ENCODE measurements at places on chromosomes 2 and 18.

DNA sequence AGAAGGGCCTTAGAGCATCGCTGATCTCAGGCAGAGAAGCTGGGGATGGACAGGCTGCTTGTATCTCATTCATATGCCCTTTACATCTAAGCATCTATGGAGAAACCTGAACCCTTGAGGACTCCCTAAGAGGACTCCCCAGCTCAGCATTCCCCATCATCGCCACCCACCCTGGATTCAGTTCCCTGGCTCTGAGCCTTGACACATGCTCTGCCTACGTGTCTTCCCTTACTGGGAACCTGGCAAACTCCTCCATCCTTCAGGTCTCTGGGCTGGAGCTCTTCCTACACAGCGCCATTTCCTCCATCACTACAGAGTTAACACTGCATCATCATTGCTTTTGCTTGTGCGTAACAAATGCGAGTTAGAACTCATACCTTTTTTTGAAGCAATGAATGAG is 31.2 kb upstream of the OTOF start:
- DNase-seq, result no peak

- DNase-seq, result no peak
Measured at GRCh38 chr2:191257934-191258333, 12.7 kb downstream of the MYO1B start.

- DNase-seq, result no peak
Measured at GRCh38 chr2:217937446-217937845, 65.3 kb downstream of the TNS1 start.

DNA sequence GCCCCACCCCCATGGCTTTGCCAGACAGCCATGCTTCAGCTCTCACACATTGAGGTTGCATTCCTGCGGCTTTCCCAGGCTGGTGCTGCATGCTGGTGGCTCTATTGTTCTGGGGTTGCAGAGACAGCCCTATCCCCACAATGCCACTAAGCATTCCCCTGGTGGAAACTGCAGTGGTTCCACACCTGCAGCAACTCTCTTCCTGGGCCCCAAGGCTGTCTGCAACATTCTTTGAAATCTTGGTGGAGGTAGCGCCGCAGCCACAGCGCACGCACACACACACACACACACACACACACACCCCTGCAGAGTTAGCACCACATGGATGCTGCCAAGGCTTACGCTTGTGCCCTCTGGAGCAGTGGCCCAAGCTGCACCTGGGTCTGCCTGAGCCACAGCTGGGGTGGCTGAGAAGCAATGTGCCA is 21.4 kb downstream of the SFXN5 start:
- peak; percentile 20 for DNase-seq

- no peak for DNase-seq
Measured at GRCh38 chr2:7592618-7593140, 675.5 kb downstream of the RNF144A start.

GRCh38 chr2:120531863-120532600 is 186.1 kb downstream of the INHBB start:
- peak; percentile 84 for DNase-seq

DNA sequence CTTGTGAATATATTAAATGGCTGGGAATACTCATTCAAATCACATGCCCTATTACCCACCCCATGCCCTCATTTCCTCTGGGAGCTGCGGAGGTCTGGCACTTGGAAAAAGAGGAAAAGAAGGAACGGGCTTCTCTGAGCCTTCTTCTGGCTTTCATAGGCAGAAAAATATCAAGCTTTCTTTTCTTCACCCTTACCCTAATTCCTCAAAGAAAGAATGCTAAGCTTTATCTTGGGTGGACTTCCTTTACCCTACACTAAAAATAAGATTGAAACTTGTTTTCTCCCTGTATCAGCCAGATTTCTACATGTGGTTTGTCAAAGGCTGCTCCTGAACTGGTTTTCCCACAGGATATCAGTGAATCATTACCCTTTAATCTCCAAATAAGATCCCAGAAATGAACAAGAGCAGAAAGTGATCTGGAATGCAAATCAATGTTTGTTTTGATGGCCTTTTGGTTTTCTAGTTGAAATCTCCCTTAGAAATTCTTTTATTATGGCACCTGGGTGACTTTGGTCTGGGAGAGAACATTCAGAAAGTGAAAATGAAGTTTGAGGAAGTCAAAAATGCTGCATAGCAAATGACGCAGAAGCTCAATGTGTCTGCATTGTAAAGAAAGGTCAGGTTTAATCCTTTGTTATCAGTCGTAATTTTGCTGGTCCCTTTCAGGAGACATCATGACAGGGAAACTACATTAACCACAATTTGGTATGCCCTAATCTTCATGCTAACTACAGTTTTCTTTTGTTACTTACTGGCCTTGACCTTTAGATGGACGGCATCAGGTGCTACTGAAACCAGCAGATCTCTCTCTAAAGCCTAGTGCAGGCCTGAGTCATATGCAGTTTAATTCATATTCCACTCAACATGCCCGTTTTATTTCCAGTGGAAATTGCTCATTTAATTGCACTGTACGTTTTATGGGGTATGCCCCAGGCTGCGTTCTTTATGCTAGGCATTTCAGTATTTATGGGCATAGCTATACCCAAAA is 46.6 kb upstream of the HNRNPA3 start:
- DNase-seq, result peak; percentile 80

- peak; percentile 63 for DNase-seq
Measured at GRCh38 chr2:88671786-88672427, 19.6 kb upstream of the RPIA start.

DNA sequence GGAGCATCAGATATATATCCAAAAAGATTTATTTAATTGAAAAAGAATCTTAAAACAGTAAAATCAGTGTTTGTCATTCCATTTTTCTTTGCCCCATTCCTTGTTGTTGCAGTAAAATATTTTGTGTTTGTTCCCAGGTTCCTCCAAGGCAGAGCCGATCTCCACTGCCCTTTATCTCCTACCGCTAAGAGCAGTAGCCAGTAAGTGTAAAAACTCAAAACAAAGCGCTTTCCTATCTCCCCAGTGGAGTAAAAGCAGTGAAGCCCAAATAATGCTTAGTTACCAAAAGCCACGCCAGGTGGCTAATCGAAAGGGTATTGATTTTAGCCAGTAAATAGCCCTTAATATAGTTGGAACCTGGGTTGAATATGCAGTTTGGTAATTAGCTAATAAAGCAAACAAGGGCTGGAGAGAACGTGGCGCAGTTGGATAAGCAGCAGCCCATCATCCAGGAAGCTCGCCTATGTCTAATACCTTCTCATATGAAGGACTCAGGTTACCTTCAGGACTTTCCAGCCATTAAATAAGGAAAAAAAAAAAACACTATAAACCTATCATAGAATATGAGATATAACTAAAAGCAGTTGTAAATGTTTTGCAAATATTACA is 12.4 kb upstream of the GPD2 start:
- DNase-seq, result no peak

DNA sequence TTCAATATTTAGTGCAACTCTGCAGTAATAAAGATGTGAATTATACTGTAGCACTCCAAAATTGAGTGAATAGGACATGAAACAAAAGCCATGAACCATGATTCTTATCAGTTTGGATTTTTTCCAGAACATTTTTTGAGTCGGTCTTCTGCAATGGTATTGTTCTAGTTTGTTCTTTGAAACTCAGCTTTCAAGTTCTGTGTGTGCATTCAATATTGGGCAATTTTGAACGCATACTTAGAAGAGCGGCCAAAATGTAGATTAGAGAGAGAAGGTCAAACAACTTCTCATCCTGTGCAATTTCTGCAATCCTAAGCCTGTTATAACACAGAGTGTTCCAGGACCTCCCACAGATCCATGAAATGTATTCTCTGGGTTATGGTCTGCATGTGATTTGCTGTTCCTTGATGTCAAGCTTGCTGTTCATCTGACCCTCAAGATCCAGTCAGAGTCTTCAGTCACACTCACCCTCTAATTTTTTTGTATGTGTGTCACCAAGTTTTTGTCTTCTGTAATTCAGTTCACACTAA is 48.3 kb downstream of the TSPYL6 start:
- peak; percentile 91 for DNase-seq

DNA sequence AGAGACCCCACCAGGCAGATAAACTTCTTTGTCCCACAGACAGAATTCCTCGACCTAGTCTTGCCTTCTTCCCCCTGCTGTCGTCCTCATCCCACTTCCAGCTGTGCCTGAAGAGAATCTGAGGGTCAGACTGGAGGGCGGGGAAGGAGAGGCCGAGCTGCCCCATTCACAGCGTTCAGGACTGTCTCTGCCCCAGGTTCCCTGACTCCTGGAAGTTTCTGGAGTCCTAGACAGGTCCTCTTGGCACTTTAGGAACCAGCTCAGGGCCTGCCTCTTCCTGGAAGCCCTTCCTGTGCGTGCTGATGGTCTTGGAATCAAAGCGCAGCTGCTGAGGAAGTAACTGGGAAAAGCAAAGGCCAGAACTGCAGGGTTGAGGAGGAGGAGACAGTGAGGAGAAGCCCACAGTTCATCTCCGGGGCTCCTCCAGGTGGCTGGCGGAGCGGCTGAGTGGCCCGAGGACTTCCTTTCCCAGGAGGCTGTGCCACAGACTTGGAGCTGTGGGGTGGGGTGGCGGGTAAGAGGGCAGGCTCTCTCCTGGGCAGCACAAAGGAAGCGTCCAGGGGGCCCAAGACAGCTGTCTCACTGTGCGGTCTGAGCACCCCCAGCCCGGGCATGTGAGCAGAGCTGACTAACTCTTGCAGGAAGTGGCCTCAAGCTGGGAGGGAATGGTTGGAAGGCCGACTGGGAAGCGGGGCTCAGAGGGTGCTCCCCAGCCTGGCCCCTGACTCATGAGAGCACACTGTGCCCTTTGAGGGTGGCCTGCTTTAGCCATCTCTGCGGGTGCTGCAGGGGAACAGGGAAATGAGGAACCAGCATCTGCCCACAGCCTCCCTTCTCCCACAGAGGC is 39.5 kb downstream of the SDC1 start:
- peak; percentile 64 for DNase-seq

DNA sequence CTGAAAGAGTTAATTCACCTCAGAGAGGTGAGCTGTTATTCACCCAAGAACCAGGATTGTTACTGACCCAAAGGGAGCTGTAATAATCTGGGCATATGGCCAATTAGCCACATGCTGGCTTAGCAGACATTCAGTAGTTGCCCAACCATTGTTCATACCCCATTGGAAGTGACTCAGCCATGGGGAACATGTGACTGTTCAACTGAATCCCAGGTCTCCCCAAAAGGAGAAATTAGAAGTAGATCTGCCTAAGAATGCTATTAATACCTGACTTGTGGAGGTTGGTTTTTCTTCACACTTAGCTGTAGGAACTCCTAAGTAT is 272.6 kb upstream of the UBE2E3 start:
- DNase-seq, result peak; percentile 96

GRCh38 chr2:72136933-72137497 is 10.6 kb downstream of the CYP26B1 start:
- no peak for DNase-seq

GRCh38 chr2:241255542-241256167 is 59.8 kb downstream of the HDLBP start:
- DNase-seq, result no peak

DNA sequence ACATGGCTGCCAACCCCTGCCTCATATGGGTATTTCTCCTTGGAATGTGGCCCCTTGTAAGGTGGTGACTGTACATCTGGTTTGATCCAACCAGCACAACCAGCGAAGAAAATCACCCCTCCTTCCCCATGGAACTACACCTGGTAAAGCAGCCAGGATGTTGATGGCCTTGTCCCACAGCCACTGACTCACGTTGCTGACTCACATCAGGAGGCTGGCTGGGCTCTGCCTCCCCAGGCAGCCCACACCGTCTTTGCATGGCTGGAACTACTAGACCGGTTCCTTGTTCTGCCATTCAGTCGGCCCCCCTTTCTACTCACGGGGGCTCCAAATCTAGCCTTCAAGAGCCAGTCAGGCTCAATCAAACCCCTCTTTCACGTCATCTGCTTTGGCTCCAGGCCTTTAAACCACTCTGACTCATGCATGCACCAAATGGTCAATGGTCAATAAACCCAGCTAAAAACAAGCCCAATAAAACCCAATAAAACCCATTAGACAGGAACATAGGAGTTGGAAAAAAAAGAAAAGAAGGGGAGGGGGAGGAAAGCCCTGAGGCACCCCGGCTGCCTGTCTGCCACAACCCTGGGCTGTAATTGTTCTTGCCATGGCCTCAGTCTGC is 114.8 kb downstream of the PLB1 start:
- peak; percentile 81 for DNase-seq

DNA sequence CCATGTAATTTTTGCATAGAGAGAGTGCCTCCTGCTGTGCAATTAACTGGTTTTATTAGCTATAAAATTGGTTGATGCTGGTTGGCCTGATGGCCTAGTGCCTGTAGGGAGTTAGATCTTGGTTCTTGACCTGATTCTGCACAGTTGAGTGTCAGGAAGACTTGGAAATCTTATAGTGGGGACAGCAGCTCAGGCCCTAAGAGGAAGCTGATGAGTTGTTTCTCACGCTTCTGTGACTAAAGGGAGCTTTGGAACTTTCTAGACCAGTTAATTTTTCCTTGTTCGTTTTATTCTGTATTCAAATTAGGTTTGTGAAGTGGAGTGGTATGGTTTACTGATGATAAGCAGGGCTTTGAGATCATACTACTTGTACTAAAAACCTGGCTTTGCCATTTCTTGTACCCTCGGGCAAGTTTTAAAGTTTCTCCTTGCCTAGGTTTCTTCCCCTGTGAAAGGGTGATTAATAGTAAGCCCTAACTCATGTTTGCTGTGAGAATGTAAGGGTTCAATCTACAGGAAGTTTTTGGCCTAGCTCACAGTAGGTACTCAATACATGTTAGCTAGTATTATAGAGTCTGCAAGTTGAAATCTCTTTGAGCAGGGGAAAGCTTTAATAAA is 82.1 kb downstream of the MAP3K20 start:
- no peak for DNase-seq

DNA sequence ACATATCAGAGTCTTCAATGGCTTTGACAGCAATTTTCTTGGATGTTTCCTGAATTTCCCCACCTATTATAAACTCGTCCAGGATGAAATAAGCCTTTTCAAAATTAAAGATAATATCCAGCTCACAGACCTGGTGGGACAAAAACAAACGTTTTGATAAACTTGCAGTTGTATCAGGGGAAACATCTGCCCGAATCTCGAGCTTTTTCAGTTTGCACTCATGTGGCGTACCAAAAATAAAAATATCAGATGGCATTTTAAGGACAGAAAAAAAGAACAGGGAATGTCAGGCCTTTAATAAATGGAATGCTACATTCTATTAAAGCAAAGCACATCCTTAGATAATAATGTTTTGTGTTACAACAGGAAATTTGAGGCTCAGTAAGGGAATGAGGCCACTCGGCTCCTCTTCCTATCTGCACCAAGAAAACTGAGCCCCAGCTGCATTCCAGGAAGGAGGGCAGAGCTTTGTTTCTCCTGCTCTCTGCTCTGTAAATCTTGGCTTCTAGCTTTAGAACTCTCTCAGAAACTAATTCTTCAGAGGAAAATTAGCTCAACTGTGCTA is 72.1 kb downstream of the AP1S3 start:
- DNase-seq, result no peak

- peak; percentile 72 for DNase-seq
Measured at GRCh38 chr2:224260372-224261020, 141.4 kb downstream of the FAM124B start.

- no peak for DNase-seq
Measured at GRCh38 chr2:59282374-59283057, 1041.4 kb upstream of the FANCL start.

DNA sequence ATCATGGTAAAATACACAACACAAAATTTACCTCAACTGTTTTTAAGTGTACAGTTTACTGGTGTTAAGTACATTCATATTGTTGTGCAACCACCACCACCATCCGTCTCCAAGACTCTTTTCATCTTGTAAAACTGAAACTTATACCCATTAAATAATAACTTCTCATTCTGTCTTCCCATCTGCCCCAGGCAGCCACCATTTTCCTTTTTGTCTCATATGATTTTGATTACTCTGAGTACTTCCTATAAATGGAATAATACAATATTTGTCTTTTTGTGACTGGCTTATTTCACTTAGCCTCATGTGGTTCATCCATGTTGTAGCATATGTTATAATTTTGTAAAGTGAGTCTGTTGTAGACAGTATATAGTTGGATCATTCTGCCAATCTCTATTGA is 82.7 kb downstream of the ALMS1 start:
- DNase-seq, result no peak

All from amniotic epithelial cell (primary cell).